ENCODE measurements at places on chromosomes 2 and 18. TPM values are rescaled to one million over a fixed set of nuclear protein-coding genes. Genes with fewer than 3 reads are reported as not detected.

DNA sequence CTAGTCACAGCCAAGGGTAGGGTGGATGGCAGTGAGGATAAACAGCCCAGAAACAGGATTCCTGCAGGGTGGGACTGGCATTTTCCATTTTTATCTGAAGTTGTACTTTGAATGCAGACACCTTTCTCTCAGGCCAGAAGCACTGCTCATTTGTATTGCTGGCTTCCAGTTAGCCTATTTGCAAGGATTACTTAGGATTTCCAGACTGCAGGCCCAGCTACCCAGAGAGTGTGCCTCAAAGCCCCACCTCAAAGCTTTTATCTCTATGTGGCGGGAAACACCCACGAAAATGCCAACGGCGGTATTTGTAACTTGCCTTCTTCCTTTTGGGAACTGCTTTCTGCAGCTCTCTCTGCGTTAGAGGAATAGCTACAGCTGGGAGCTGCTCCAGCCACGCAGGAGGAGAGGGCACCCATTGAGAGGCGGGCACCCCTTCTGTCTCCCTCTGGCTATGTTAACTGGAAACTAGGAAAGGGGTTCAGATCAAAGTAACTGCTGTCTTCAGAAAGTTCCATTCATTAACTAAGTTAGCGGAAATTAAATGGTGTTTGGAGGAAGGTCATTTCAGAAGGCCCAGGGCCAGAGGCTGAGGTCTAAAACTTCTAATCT is 144.9 kb downstream of the TGIF1 start:
- DNase-seq = no peak

Gene ANKRD12
- total RNA-seq = 65.8 TPM

DNA sequence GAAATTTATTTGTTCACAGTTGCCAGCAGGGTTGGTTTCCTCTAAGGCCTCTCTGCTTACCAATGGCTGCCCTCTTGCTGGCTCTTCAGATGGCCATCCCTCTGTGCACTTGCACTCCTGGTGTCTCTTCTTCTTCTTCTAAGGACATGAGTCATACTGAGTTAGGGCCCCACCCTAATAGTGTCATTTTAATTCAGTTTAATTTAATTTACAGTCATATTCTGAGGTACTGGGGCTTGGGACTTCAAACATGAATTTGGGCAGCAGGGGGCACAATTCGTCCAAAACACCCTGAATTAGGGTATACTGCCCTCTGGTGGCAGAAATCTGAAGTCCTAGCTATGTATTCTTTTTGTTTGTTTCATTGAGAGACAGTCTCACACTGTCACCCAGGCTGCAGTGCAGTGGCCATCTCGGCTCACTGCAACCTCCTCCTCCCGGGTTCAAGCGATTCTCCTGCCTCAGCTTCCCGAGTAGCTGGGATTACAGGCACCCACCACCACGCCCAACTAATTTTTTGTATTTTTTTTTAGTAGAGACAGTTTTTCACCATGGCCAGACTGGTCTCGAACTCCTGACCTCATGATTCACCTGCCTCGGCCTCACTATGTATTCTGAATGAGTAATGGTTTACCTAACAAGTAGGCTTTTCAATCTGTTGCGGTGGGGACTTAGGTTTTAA is 19.8 kb downstream of the SLC4A1AP start:
- no peak for DNase-seq

- DNase-seq = no peak
Measured at GRCh38 chr2:170006587-170007325, 171.2 kb upstream of the MYO3B start.

DNA sequence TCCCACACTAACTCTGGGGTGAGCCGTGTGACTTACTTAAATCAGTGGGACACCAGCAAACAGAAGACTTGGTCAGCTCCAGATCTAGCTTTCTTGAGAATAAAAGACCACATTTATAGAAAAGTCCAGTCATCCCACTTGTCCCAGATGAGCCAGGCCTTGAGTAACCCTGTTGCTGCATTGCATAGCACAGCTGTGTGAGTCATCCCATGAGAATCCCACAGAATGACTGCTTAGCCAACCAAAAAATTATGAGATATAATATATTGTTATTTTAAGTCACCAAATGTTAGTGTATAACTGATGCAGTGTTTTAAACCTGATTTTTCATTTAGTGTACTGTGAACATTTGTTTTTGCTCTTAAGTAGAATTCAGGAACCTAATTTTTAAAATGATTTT is 94.2 kb upstream of the FSHR start:
- no peak for DNase-seq

GRCh38 chr2:175147186-175147585 is 20.8 kb downstream of the ATF2 start:
- no peak for DNase-seq

DNA sequence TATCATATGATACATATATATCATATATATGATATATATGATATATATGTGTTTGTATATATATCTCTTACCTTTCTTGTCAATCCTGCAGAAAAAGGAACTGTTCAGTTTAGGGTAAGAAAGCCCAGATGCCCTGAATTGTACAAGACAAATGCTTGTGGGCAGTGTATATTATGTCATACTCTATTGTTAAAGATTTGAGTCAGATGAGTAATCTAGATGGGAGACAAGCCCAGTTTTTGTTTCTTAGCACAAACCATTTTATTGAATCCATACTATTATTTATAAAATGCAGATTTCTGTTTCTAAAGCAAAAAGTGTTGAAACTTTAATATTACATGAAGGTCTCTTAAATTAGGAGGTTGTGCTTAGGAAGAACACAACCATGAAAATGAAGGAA is 90.6 kb downstream of the VRK2 start:
- DNase-seq = no peak

- DNase-seq = no peak
Measured at GRCh38 chr2:150062416-150062815, 425.1 kb downstream of the RND3 start.

- DNase-seq = no peak
Measured at GRCh38 chr2:160499865-160500264, 6.3 kb upstream of the RBMS1 start.

Gene DSC2
- 11.9 TPM for total RNA-seq

- DNase-seq = no peak
Measured at GRCh38 chr2:213766062-213766461, 481.8 kb downstream of the SPAG16 start.

DNA sequence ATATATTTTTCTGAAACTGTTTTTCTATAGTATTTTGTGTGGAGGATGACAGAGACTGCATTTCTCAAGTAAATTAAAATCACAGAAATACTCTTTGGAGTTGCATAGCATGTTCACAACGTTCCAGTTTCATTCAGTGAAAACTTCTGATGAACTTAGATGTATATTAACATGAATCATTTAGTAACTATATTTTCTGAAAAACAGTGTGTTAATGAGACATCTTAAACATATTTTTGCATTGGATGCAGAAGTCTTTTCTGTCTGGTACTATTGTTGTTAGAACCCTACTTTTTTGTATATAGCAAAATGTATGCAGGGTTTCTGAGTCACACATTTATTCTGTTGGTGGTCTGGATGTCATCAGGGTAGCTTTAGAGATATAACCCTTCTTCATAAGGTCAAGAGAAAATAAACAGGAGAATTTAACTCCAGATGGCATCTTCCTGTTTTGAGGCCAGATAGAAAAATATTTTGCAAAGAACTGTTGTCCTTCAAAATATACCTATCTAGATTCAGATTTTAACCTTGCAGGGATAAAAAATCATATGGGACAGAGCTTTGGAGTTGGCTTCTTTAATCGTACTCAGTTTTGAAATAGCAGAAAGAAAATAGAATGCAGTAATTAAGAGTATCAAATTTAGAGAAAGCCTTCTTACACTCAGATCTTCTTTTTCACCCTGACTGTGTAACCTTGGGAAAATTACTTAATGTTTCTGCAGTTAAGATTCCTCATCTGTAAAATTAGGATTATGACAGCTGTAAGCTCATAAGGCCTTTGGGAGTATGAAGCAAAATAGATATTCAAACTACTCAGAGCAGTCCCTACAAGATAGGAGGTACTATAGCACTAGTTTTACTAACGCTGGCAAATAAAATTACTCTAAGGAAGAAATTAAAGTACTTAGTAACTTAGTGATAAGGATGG is 5.3 kb downstream of the COL3A1 start:
- DNase-seq = no peak

DNA sequence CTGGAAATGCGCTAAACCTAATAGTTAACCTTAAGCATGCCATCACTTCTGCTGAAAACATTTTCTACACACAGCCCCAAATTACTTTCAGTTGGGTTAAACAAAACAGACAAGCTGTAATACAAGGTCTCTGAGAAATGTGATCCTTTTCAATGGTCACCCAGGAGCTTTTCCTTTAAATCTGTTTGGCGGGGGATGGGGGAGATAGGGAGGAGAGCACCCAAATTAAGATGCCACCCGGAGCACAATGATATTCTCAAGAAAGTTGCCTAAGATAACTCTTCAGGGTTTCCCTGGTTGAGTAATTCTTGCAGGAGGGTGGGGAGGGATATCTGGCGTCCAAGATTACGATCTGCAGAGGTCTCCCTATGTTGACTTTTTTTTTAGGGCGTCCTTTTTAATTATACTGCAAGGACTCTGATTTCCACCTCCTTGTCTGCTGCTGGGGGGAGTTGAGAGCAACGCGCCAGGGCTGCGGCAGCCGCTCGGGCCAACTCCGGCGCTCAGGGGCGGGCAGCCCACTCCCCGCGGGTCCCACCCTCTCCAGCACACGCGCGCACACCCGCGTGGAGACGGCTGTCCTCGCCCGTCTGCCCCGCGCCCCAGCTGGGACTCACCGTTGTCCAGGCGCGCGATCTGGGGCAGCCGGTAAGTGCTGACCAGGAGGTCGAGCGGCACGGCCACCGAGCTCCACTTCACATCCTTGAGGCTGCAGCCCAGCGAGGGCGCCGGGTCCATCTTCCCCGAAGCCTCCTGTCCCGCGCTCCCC is 807 bp downstream of the GAREM1 start:
- DNase-seq = no peak

- no peak for DNase-seq
Measured at GRCh38 chr2:100350661-100351185, 28.4 kb upstream of the LONRF2 start.

DNA sequence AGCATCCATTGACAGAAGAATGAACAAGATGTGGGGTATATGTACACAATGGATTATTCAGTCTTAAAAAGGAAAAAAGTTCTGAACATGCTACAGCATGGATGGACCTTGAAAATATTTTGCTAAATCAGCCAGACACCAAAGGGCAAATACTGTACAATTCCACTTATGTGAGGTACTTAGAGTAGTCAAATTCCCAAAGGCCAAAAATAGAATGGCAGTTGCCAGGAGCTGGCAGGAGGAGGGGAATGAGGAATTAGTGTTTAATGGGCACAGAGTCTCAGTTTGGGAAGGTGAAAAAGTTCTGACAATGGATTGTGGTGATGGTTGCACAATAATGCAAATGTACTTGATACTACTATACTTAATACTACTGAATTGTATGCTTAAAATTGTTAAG is 193.2 kb downstream of the MBD2 start:
- no peak for DNase-seq

Gene MYO5B
- total RNA-seq = 1.6 TPM

- DNase-seq = no peak
Measured at GRCh38 chr2:25920786-25921415, 42.6 kb upstream of the ASXL2 start.
